Upper lobe of left lung (tissue), 6 donors: ENCODE measurements at places on chromosomes 12 and 14.

DNA sequence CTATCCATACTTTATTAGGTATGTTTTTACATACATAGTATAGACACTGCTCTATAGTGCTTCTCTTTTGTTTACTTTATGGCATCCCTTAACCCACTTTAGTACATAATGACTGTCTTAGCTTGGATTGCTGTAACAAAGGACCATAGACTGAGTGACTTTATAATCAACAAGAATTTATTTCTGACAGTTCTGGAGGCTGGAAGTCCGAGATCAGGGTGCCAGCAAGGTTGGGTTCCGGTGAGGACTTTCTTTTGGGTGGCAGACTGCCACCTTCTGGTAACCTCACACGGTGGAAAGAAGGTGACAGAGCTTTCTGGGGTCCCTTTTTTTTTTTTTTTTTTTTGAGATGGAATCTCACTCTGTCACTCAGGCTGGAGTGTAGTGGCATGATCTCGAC lies 48.6 kb upstream of the PPM1H start:
- no peak for DNase-seq

DNA sequence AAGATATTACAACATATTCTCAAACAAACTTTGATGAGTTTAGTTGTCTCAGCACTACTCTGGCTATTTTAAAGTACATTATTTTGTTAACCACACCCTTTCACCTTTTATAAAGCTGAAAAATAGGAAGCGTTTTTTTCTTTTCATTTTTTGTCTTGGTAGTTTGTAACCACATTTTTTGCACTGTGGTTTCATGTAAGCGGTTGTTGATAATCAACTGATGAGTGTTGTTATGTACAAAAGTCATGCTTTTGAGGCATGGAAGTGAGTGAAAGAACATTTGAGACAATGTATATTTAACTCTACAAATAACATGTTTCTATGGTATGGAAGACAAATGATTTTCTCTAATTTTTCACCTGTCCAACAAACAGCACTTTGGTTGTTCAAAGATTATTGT lies 52.1 kb upstream of the ATP2B1 start:
- DNase-seq: no peak

DNA sequence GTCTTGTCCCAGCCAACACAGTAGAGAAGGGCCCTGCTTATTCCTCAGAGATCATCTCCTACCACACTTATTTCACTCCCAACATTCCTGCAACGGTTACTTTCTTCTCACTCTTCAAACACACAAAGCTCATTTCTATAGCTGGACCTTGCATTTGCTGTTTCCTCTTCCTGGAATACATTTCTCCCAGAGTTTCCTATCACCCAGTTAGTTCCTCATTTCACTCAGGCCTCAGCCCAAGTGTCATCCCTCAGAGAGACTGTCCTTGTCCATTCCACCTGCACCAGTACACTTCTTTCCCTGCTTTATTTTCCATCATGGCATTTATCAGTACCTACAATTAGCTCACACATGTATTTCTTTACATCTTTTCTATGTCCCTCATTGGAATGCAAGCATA lies 14.7 kb upstream of the STK38L start:
- no peak for DNase-seq

DNA sequence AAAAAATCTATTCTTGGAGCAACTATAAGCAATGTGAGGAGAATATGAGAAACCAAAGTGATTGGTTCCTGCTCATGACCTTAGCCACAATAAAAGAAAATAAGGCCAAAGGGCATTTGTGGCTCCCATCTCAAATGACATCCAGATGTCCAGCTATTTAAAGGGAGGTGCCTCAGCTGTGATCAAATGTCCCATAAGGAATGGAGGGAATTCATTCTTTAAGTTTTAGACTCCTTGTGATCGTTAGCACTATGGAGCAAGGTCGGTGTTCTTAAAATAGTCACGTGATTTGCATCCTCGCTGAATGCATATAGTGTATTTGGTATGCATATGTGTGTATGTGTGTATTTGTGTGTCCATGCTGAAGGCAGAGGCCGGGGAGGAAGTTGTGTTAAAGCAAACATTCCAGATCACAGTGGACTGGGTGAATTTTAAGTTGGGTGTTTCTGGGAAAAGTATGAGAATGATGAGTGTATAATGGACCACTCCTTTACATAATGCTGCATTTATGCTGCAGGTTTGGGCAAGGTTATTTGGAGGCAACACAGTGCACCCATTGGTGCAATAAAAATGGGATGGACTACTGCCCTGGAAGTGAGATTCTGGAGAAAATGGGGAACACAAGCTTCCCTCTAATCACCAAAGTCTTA lies 5.6 kb upstream of the E2F7 start:
- no peak for DNase-seq

- no peak for DNase-seq
These were observed 17.1 kb upstream of the OR4K17 start for GRCh38 chr14:20093442-20093841.

DNA sequence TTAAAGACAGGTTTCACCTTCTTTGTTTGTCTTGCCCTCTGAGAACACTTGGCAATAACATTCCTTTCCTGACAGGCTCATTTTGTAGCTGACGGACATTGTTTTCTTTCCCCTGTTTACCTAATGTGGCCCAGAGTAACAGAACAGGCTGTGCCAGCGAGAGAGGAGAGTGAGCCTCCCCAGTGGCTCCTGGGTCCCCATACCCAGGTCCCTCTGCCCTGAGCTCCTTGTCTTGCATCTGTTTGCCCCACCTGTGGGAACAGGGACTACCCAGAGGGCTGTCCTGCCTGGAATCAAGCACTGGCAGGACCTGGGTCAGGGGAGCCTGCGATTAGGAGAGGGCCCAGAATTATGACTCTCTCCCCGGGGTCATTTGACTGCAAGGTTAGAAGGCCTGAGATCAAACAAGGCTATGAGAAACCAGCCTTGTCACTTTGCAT lies 222.9 kb downstream of the ZFP36L1 start:
- peak; percentile 66 for DNase-seq

DNA sequence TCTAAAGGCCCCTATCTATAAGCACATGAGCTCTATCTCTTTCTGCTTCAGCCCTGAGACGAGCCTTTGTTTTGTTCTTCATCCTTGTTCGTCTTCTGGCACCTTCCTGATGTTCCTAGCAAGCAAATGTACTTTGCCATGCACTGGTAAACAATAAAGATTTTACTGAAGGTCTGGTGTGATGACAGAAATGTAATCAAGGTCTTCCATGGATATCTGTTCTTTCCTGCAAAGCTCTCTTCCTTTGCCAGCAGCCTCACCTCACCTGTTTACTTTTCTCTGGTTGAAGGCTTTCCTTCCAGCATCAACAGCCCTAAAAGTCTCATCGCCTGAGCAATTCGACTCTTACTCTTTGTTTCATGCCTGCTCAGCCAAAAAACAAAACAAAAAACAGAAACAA lies 330.3 kb downstream of the PCNX1 start:
- no peak for DNase-seq

DNA sequence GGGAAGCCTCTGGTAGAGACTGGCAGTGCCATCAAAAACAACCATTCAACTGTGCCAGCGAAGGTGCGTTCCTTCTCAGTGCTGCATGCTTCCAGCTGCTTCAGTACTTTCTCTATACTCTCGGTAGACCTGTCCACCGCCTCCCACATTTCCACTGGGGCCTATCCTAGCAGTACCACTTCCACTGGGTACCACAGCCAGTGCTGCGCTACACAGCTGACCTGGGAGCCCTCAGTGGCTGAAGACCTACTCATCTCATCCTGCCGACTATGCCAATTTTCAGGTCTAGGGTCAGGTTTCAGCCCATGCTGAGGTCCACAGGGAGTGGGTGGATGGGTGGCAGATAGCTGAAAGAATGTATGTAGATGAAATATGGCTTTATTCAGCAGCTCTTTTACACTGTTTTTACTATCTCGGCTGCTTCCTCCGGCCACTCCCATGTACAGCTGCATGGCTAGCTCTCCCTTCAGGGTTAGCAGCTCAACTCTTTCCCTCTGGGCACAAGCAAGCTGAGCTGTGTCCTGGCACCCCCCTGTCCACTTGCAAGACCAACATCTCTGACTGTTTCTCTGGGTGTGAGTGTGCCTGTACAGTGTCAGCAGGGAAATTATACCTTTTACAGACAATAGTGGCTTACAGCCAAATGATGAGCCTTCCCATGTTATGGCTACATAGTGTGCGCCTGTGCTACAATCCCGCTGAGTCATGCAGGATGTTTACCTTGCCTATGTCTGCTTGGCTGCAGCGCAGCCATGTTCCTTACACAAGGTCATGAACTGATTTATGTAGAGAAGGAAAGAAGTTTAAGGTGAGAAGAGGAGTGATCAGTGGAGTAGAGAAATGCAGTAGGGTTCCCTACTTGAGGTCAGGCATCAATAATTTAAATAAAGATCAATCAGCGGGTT lies 125.7 kb upstream of the DDHD1 start:
- no peak for DNase-seq

GRCh38 chr12:56565510-56566101 lies 44.0 kb downstream of the RBMS2 start:
- DNase-seq: peak; percentile 77

- DNase-seq: no peak
These were observed 438.8 kb upstream of the USP15 start for GRCh38 chr12:61821381-61821780.
